Left cardiac atrium (tissue), 4 donors: ENCODE measurements at places on chromosomes 5 and 9. TPM values are rescaled to one million over a fixed set of nuclear protein-coding genes. Genes with fewer than 3 reads are reported as not detected.

Gene F2RL2
- total RNA-seq, result 0.09 TPM

Gene TPM2
- total RNA-seq, result 523 TPM

DNA sequence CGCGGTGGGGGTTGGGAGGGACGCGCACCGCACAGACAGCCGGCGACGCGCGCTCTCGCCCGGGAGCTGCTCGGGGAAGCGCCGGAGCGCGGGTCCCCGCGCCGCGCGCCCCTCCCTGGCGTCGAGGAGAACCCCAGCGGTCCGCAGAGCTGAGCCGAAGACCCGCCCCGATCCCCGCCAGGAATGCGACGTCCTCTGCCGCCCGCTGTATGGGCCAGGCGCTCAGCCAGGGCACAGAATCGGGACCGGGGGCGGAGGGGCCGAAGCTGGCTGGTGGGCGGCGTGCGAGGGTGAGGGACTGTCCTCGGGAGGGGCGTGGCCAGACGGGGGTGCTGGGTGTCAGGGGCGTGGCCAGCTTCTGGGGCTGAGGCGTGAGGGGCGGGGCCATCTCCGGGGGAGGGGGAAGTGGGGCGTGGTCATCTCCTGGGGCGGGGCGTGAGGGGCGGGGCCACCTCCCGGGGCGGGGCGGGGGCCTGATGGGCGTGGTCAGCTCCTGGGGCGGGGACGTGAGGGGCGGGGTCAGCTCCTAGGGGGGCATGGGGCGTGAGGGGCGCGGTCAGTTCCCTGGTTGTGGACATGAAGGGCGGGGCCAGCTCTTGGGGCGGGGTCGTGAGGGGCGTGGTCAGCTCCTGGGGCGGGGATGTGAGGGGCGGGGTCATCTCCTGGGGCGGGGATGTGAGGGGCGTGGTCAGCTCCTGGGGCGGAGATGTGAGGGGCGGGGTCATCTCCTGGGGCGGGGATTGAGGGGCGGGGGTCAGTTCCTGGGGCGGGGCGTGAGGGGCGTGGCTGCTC, 965 bp downstream of the PTGDS start:
- DNase-seq, result peak; percentile 86

DNA sequence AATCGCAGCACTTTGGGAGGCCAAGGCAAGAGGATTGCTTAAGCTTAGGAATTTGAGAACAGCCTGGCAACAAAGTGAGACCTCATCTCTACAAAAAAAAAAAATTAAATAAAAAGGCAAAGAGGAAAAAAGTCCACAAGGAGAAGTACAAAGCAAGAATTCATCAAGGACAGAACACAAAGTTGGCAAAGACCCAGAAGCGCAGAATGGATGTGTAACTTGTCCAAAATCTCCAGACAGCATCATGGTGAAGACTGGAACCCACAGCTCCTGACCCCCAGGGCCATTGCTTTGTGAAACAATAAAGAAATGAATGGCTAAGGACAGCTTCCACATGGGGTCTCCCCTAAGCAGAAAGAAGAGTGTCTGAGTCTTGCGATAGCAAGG, 7.8 kb downstream of the HSD17B3 start:
- no peak for DNase-seq

GRCh38 chr5:149127394-149127955, 13.8 kb upstream of the ABLIM3 start:
- no peak for DNase-seq

GRCh38 chr5:168661593-168662485, 82.7 kb upstream of the PANK3 start:
- DNase-seq, result no peak

- DNase-seq, result no peak
These were observed 594.9 kb downstream of the CCDC171 start for GRCh38 chr9:16147726-16148125.

DNA sequence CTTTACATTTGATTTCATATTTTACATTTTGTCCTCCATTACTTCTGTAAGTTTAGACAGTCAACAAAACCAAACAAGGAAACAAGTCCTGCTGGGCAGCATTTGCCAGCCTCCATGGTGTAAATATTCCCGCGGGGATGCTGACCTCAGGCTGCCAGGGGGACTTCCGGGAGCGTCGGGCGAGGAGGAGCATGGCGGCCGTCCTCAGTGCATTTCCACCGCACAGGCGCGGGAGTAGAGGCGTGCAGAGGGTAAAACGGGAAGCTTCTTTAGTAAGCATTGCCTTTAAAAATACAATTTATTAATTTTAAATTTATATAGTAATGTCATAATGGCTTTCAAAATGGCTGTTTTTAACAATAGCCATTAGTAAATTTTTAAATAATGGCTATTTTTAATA, 385.3 kb upstream of the IRX4 start:
- DNase-seq, result no peak

DNA sequence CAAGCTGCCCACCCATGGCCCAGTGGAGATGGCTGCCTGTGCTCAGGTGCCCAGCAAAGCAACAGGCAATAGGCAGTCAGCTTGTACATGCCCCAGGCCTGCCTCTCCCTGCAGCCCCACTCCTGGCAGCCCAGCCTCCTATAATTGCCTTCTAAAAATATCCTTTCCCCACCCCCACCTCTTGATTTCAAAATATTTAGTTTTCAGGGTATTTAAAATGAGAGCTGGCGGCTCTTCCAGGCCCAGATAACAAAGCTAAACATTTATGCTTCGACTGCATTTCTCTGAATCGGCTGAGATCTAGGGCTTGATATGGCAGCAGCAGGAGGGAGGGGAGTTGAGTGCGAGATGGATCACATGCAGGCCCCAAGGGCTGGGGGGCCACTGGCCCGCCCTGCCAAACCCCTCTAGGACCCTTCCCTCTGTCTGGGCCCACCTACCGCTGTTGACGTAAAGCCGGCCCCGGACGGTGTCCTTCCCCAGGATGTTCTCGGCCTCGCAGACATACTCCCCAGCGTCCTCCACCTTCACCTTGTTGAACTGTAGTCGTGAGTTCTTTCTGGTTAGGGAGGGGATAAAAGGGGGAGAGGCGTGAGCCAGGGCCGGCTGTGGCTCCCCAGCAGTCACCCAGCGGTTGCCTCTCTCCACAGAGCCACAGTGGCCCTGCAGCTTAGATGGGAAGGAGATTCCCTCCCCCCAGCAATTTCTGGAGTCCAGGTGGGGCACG, 85.0 kb downstream of the PSD2 start:
- DNase-seq, result no peak

- no peak for DNase-seq
These were observed 200.7 kb downstream of the FANCC start for GRCh38 chr9:95116808-95117204.
